ENCODE measurements at places on chromosomes 7 and 10.

DNA sequence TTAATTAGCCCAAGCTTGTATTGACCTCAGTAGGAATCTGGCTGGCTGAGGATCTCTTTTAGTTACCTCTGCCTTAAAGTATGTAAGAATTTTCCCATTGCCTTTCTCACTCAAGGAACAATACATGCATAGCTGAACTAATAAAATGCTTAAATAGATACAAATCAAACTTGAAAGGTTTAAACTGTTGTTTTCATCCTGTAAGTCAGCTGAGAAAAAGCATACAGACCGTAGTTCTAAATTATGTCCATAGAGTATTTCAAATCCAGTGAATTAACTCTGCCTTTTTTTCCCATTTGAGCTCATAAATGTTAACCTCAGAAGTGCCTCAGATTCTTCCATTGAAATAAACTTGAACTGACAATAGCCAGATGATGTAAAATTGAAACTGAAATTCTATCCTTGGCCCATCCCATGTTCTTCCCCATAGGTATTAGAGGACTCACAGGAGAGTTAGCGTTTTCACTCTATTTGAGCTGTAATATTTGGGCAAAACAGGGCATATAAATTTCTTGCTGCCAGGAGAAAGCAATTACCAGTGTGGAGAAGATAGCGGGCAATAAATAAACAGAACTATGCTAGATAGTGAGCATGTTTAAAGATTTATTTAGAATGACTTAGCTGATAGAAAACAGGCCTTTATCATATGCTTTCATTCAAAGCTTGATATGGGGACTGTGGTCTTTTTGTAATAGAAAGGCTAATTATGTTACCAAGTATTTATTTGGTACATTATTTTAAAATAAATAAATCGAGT lies 163.7 kb downstream of the WNT2 start:
- DNase-seq: no peak

GRCh38 chr10:17059197-17059688 lies 70.4 kb downstream of the CUBN start:
- no peak for DNase-seq

- no peak for DNase-seq
Measured at GRCh38 chr10:21202776-21203462, 305.8 kb upstream of the NEBL start.

GRCh38 chr10:120979435-120980278 lies 128.5 kb downstream of the WDR11 start:
- no peak for DNase-seq

GRCh38 chr7:40799493-40800403 lies 664.9 kb downstream of the SUGCT start:
- DNase-seq: no peak

Data from esophagus squamous epithelium (tissue), 5 donors.